ENCODE measurements at places on chromosomes 3 and 15. TPM values are rescaled to one million over a fixed set of nuclear protein-coding genes. Genes with fewer than 3 reads are reported as not detected.

HRG gene
- not detected for total RNA-seq

RARRES1 gene
- 4.9 TPM for total RNA-seq

TUSC7 gene
- not detected for total RNA-seq

CYP8B1 gene
- not detected for total RNA-seq

- no peak for DNase-seq
Observed at GRCh38 chr3:29677421-29677820, 396.6 kb downstream of the RBMS3 start.

- DNase-seq: no peak
Observed at GRCh38 chr3:186180891-186181481, 72.1 kb upstream of the ETV5 start.

DNA sequence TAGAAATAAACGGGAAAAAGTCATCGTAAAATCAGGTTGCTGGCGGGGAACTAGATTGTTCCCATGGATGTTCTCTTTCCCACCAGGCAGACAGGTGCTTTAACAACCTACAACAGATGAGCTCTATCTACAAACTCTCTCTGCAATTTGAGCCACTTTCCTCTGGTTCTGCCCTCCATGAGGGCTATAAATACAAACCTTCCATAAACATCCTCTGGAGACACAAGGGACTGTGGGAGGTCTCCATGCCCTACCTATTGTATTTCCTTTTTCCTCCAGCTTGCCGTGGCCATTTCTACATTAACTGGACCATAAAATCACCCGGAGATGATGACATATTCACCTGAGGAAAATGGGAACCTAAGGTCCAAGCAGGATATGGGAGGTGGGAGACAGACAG, 151.1 kb downstream of the GABRB3 start:
- no peak for DNase-seq

- DNase-seq: no peak
Observed at GRCh38 chr3:53833053-53833645, 13.1 kb downstream of the CHDH start.

DNA sequence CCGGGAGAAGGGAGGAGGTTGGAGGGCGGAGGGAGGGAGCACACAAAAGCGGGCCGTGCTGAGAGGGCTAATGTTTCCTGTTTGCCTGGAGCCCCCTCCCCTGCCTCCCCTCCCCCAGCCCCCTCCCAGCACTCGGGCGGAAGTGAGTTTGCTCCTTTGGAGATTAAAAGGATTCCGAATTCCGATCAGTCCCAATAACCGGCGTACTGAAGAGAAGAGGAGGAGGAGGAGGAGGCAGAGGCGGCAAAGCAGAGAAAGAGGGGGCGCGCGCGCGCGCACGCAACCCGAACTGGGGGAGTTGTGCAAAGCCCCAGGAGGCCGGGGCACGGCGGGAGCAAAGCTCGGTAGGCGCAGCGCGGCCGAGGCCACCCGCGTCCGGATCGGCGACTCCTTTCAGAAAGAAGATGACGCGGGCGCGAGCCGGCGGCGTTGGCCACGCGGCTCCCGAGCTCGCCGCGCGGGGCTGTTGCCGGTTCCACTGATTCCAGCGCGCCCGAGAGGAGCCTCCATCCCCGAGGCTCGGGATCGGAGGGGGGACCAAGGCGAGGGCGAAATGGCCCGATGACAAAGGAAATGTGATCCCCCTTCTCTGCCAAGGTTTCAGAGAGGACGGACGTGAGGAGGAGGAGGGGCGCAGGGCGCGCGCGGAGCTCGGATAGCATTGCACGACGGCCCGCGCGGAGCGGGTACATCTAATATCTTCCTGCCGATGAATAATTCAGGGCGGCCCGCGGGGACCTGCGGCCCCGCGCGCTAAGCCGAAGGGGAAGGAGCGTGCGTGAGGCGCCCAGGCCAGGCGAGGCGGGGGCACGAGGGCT, 1.1 kb upstream of the TRIM71 start:
- DNase-seq: no peak

GRCh38 chr3:177470197-177470941, 273.1 kb upstream of the TBL1XR1 start:
- no peak for DNase-seq

DNA sequence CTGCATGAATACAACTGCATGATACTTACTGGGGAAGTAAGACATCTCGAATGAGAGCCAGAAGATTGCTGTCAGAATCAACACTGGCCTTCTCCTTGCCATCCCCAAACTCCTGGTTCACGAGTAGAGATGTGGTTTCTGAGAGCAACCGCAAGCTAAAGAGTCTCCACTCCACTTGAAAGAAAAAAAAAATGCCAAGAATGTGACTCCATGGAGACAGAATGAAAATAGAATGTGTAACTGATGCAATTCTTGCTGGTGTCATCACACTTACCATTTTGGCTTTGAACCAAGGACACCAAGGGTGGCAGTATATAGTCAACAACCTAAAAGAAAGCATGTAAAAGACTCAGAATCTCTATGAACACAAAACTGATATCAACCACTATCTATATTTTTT, 280.4 kb downstream of the ULK4 start:
- peak; percentile 13 for DNase-seq
